ENCODE measurements at places on chromosomes 1 and 21.

GRCh38 chr21:29034678-29035077 is 10.2 kb downstream of the USP16 start:
- no peak for DNase-seq

- DNase-seq, result no peak
Measured at GRCh38 chr1:192489047-192489446, 86.5 kb upstream of the RGS1 start.

DNA sequence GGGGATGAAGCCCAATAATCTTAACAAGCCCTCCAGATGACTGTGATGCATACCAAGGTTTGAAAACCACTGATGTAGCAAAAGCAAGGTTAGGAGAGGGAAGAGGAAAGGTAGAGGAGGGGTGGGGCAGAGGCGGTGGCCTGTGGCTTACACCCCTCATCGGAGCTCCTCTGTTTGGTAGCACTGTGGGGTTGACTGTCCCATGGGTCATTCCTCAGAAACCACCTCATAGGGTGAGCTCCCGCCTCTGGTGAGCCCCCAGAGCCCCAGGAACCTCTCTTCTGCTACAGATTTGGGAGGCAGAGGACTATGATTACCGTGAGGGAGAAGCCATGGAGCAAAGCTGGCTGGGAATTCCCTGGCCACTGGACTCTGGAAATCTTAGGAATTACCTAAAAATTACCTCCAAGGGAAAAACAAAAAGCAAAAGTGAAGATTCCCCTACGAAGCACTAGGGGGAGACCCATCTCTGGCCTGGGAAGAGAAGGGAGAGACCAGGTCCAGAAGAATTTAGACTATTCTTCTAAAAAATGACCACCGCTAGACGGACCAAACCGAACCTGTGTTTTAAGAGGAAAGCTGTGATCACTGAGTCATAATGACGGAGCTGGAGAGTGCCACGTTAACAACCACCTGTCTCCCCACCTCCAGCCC is 1.5 kb upstream of the RASSF5 start:
- DNase-seq, result no peak

- no peak for DNase-seq
Measured at GRCh38 chr21:28444111-28444510, 548.6 kb downstream of the LTN1 start.

GRCh38 chr1:70072231-70072751 is 133.1 kb downstream of the LRRC40 start:
- DNase-seq, result no peak

- no peak for DNase-seq
Measured at GRCh38 chr1:217622042-217622441, 8.8 kb downstream of the GPATCH2 start.

- DNase-seq, result no peak
Measured at GRCh38 chr1:32695098-32695904, 7.3 kb downstream of the SYNC start.

DNA sequence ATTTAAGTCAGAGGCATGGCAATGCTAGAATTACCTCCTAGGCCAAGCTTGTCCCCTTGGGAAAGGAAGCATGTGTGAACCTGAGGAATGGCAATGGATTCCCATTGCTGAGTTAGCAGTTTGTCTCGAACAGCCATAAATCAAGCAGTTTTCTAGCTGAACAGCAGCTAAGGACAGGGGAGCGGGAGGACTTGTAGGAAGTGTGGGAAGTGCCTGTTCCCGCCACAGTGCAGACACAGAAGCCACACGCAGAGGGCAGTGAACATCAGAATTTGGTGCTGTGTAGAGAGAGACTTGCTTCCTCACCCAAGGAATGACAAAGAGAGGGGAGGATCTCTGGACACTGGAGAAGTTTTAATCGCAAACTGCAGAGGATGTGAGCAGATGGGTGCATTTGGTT is 3.8 kb downstream of the PHGDH start:
- DNase-seq, result no peak

DNA sequence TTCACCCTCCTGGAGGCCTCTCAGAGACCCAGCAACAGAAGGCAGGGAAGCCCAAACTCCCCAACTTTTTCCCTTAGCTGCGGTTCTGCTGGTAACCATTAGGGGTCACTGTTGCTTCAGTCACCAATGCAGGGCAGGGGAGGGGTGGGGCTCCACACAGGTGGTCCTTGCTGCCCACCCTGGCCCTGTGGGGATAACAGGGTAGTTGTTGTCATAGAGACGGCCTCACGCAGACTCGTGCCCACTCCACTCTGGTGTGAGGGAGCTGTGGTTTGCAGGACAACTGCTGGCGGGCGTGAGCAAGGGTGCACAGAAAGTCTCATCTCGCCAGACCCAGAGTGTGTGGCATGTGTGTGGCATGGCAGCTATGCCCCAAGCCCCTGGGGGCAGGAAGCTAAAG is 19.9 kb downstream of the INSRR start:
- DNase-seq, result no peak

DNA sequence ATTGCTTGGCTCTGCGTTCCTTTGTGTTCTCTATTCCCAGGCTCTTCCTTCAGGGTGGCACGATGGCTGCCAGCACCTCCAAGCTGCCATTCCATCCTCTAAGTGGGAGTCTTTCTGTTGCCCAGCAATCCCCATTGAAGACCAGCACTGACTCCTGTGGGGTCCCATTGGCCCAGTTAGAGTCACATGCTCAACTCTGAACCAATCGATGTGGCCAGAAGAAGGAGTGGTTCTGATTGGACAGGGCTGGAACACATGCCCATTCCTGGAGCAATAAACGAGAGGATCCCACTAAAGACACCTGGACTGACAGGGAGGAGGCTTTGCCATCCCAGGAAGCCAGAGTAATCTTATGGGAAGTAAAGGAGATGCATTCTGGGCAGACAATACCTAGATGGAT is 97.2 kb upstream of the IGSF21 start:
- no peak for DNase-seq

DNA sequence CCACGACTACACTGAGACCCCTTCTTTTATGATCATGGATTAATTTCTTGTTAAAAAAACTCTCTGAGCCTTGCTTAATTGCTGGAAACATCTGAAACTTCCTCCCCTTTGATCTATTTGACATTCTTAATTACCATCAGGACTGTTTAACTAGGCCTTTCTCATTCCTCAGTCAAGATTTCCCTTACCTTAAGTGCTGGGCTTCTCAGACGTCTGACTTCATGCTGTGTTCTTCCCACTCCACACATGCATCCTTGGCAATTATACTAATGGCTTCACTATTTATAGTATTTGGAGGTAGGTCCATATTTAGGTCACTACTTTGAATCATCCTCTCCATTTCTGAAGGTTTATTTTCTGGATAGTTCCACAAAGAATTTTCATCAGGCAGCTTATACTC is 341.3 kb upstream of the TMPRSS15 start:
- no peak for DNase-seq

All from RWPE2 (cell line).